ENCODE measurements at places on chromosomes 11 and 22.

- DNase-seq, result no peak
These were observed 80.6 kb downstream of the RCN1 start for GRCh38 chr11:32171445-32171844.

DNA sequence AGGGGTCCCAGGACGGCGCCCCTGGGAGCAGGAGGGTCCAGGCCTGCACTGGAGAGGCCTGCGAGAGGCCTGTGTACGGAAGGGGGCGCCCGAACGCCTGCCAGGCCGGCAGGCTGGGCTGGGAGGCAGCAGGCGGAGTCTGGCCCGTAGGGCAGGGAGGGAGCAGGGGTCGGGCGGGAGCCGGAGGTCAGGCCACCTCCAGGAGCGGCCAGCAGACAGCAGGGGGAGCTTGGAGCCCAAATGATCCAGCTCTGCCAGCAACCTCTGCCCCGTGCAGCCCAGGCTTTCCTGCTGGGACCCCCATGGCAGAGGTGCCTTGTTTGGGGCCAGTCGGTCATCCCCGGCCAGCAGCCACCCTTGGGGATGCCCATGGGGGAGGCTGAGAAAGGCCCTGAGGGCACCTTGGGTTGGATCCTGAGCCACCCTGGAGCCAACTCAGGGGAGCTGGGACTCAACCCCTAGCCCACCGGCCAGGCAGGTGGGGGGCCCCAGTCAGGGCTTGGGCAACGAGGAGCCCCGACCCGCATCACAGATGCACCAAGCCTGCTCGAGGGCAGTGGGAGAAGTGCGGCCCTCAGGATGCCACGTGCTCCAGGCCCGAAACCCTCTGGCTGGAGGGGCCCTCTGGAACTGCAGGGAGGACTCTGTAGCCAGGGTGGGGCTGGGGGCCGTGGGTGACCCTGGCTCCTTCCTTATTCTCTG, 9.6 kb upstream of the SYT8 start:
- no peak for DNase-seq

DNA sequence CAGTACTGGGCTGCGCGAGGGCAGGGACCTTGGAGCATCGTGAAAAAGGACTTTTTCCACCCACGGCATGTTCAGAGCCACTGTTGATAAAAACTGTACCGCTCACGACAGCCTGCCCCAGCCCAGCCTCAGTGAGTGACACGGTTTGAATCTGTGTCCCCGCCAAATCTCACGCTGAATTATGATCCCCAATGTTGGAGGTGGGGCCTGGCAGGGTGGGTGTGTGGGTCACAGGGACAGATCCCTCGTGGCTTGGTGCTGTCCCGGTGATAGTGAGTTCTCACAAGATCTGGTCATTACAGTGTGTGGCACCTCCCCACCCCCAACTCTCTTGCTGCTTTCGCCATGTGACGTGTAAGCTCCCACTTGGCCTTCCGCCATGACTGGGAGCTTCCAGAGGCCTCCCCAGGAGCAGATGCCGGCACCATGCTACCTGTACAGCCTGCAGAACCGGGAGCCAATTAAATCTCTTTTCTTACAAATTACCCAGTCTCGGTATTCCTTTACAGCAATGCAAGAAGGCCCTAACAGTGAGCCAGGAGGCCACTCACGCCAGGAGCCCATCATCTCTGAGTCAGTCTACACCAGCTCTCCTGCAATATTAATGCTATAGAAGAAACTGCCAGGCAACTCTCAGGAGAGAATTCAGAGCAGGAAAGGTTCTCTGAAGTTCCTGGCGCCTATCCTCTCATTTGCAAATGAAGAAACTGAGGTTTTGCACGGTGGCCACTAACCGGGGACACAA, 1.3 kb downstream of the TOLLIP start:
- no peak for DNase-seq

GRCh38 chr11:1927026-1927847, 7.7 kb downstream of the TNNT3 start:
- no peak for DNase-seq

DNA sequence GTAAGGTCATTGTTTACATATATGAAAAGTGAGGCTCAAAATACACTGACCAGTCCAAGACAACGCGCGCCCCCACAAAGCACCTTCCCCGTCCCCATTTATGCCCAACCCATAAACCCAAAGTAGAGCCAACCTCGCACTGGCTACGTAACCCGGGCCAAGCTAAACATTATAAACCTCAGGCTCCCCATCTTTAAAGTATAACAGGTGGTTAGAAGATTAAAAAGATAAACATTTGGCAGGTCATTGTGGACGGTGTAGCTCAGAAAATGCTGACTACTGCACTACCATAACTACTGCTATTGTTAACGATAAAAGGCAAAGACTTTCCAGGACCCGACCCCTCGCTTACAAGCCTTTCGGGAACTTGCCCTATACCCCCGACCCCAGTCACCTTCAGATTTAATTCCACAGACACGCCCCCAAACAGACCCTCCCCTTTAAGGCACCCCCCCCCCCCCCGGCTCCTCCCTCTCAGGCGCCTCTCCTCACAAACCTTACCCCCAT, 470 bp downstream of the NUMA1 start:
- no peak for DNase-seq

DNA sequence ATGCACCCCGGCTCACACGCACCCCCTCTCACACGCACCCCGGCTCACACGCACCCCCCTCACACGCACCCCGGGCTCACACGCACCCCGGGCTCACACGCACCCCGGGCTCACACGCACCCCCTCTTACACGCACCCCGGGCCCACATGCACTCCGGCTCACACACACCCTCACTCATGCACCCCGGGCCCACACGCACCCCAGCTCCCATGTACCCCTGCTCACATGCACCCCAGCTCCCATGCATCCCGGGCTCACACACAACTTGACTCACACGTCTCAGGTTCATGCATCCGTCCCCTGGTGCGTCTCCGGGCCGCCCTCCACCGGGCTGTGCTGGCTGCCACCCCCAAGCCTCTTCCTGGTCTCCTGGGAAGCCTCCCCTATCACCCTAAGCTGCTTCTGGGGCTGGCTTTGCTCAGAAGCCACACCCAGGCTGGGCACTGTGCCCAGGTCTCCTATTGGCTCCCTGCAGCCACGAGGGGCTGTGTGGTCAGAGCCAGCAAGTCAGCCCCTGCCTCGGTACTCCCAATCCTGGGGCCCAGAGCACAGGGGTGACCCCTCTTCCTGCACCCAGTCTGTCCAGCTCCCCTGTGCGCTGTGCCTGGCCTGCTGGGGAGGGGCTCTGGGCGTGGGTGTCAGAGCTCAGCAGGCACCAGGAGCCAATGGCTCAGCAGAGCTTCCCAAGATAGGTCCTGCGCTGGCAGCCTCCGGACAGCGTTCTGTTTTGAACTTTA, 16.9 kb downstream of the TSPAN4 start:
- peak; percentile 97 for DNase-seq

GRCh38 chr11:74696500-74696899, 34.7 kb downstream of the CHRDL2 start:
- no peak for DNase-seq

DNA sequence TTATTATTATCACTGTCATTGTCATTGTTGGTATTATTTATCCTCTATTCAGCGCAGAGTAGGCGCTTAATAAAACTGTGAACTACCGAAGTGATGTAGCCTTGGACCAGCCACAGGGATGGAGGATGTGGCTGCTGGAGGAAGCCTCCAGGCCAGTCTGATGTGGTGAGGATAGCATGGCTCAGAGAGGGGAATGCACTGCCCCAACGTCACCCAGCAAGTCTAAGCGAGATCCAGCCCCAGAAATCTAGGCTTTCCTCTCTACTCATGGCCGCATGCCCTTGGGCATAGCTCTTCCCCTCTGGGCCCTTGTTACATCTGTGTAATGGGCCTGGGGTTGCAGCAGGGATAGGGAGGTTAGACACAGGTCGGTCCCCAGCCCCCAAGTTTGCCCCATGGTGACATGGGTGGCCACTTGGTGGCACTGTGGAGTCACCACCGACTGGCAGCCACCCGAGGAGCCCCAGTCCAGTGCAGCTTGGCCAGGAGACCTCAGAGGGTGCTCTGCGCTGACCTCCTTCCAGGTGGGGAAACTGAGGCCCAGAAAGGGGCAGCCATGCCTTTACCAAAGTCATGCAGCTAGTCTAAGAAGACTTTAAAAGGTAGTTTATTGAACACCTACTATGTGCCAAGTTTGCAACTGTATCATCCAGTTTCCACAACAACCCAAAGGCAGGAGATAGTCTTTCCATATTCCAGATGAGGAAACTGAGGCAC, 395.7 kb downstream of the MN1 start:
- no peak for DNase-seq

GRCh38 chr11:8699903-8700302, 17.3 kb downstream of the RPL27A start:
- DNase-seq, result no peak

GRCh38 chr22:19122143-19122751, at the start of gene DGCR2:
DGCR2 (minus strand) TSS chr22:19122412; CDS start chr22:19122206, 206 bp downstream.
- peak; percentile 100 for DNase-seq

- DNase-seq, result no peak
These were observed 76.4 kb downstream of the C2CD3 start for GRCh38 chr11:74094393-74094792.

DNA sequence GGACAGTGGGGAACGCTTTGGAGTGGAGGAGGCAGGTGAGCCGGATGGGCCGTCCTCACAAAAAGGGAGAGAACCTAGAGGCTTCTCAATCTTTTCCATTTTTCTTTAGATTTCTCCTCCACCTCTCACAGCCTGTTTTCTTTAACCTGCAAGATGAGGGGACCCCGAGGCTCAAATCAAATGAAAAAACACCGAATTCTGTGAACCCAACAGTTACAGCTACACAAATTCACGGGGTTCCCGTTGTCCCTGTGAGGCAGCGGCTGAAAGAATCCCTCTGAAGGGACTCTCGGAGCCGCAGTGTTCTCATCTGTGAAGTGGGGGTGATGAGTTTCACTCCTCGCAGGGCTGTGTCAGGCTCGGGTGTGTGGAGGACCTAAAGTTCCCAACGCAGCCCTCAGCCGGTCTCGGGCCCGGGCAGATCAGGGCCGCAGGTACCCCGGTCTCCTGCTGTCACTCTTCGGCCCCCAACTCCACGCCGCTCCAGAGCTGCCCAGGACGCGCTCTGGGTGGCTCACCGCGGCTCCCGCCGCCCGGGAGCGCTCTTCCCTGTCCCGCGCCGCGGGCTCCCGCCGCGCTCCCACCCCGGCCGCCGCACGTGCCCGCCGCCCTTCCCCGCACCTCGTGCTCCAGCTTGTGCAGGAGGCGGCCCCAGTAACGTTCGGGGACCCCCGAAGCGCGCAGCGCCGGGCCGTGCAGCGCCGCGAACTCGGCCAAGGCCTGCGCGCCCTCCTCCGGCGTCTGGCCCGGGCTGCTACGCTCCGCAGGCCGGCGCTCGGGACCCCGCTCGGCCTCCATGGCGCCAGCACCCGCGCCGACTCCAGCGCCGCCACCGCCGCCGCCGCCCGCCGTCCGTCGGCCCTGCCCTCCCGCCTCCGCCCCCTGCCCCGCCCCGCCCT, at the start of gene TTLL12:
TTLL12 (minus strand) TSS at position 863 of the 899 bp plus-strand sequence; CDS start at position 798, 65 bp downstream.
- peak; percentile 76 for DNase-seq

DNA sequence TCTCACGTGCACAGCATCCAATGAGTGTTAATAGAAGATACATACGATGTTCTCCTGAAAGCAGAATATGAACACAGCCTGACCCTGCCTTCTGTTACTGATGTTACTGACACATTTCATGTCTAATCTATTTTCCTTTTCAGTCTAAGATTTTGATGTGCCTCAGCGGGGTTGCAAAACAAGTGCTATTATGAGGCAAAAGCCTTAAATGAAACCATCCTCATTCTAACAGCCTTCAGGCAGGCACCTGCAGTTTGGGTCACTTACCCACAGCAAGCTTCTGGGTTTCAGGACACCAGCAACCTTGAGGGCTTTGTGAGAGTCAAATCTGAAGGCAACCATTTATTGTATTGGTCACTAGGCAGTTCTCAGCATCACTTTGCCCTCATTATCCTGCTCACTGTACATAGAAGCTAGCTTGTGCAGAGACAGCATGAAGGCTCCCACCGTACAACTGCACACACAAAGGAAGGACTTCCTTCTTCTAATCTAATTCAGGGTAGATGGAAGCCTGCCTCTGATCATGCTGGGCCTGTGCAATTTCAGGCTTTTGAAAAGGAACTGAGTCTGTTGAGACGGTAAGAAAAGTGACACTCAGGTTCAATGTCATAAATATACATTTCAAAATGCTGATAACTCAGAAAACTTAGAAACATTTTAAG, 183.2 kb upstream of the PITPNB start:
- DNase-seq, result no peak

- DNase-seq, result no peak
These were observed 10.6 kb downstream of the ENDOD1 start for GRCh38 chr11:95100191-95100648.

DNA sequence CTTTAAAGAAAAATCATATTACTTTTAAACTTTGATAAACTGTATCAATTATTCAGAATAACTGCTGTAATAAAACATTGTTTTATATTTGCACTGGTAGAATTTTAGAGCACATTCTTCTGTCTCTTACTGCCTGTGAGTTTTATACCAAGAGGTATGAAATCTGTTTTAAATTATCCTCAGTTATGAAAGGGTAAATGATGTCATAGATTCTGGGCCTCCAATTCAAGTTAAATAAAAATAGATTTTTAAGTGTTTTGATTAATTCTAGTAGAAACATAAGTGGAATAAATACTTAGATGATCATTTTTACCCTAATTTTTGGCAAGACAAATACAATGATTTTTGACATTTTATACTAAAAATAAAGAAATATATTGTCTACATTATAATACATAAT, 93.0 kb downstream of the GUCY1A2 start:
- DNase-seq, result no peak

- DNase-seq, result no peak
These were observed 609.0 kb downstream of the TBC1D22A start for GRCh38 chr22:47371263-47372090.

- DNase-seq, result no peak
These were observed 391.5 kb downstream of the SHANK2 start for GRCh38 chr11:70860888-70861287.

DNA sequence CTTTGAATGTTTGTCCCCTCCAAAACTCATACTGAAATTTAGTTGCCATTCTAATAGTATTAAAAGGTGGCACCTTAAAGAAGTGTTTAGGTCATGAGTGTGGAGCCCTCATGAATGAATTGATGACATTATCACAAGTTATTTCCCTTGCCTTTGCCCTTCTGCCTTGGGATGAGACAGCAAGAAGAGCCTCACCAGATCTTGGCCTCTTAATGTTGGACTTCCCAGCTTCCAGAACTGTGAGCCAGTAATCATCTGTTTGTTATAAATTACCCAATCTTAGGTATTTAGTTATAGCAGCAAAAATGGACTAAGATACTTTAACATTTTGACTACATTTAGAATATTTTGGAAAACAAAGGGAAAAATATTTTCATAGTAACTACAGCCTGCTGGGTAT, 371.0 kb downstream of the JRKL start:
- no peak for DNase-seq

GRCh38 chr11:38005597-38005996, 1407.6 kb upstream of the RAG2 start:
- no peak for DNase-seq

DNA sequence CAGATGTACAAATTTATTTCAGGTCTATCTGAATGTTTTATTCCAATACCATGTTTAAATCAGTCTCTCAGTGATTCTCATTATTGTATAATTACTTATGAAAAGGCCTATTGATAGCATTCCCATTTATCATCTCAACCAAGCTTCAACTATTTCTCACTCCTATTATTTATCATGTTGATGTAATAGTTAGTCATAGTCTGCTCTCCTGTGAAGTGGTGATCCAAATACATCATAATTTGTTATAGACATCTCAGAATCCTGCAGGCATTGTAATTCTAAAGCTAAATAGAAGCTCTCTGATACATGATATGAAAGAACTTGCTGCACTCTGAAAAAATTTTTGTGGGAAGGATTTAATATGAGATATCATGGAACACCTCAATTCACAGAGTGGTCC, 21.8 kb upstream of the OR8G1 start:
- no peak for DNase-seq

All from cerebellum (tissue), 4 donors.